ENCODE measurements at places on chromosomes 1 and 21. TPM values are rescaled to one million over a fixed set of nuclear protein-coding genes. Genes with fewer than 3 reads are reported as not detected.

Gene CRP
- not detected for total RNA-seq

- no peak for DNase-seq
- H3K4me3 ChIP-seq, result peak within 1 kb of the TSS; percentile 46
- no peak within 1 kb of the TSS for H3K27ac ChIP-seq
- H3K36me3 ChIP-seq, result no peaks in the 10 kb centered on the region
Measured at GRCh38 chr1:157045250-157046218, at the start of gene ARHGEF11. ARHGEF11 (minus strand) TSS chr1:157045742; CDS start chr1:157044330, 1,412 bp downstream.

- H3K27me3 ChIP-seq, result no peaks in the 10 kb centered on the region
- DNase-seq, result no peak
- no peaks in the 10 kb centered on the region for H3K4me1 ChIP-seq
- H3K27ac ChIP-seq, result no peak overlapping the region
Measured at GRCh38 chr1:164659621-164660411, 100.8 kb downstream of the PBX1 start.

- no peaks in the 10 kb centered on the region for H3K36me3 ChIP-seq
- no peak overlapping the region for H3K4me3 ChIP-seq
- no peaks in the 10 kb centered on the region for H3K27me3 ChIP-seq
- H3K4me1 ChIP-seq, result peaks cover 25% of the 10 kb centered on the region
Measured at GRCh38 chr1:206461602-206462455, 8.4 kb upstream of the IKBKE start.

Gene TEX35
- not detected for total RNA-seq

DNA sequence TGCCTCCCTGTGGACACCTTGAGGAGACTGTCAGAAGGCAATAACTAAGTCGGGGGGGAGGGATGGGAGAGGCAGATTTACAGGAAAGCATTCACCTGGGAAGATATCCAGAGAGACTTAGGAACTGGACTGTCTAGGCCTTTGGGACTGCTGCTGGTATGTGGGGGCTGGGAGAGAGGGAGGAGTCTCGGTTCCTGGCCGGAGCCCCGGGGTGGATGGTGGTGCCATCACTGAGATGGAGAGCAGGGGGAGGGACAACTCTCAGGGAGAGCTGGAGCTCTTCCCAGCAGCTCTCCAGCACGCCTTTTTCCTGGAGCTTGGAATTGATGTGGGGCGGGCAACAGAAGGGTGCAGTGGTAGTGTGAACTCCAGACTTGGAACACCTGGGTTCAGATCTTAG is 22.1 kb downstream of the PTPRF start:
- no peaks in the 10 kb centered on the region for H3K36me3 ChIP-seq
- no peak overlapping the region for H3K27ac ChIP-seq
- DNase-seq, result no peak
- peaks cover 7% of the 10 kb centered on the region for H3K4me1 ChIP-seq
- H3K4me3 ChIP-seq, result no peak overlapping the region
- H3K27me3 ChIP-seq, result peaks cover 3% of the 10 kb centered on the region

DNA sequence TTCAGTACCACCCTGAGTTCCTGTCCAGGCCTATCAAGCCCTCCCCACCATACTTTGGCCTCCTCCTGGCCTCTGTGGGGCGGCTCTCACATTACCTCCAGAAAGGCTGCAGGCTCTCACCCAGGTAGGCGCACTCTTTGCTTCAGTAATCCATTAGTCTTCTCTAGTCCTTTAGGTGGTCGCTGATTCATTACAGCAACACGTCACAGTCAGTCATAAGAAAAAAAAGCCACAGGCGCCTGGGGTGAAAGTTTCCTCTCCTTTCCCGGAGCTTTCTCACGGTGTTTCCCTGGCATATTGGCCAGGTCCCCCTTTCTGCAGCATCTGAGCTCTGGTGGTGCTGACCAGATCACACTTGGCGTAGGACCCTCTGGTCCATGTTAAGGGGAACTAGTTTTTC is 12.1 kb downstream of the SLFNL1 start:
- H3K27me3 ChIP-seq, result no peaks in the 10 kb centered on the region
- H3K27ac ChIP-seq, result no peak overlapping the region
- no peak overlapping the region for H3K4me3 ChIP-seq

- no peaks in the 10 kb centered on the region for H3K36me3 ChIP-seq
- DNase-seq, result no peak
- H3K4me3 ChIP-seq, result no peak overlapping the region
Measured at GRCh38 chr1:41399145-41399795, 38.0 kb downstream of the FOXO6 start.

Gene AIRE
- 0.16 TPM for total RNA-seq

- no peak overlapping the region for H3K4me3 ChIP-seq
- no peak for DNase-seq
- no peaks in the 10 kb centered on the region for H3K36me3 ChIP-seq
- H3K27ac ChIP-seq, result no peak overlapping the region
Measured at GRCh38 chr1:65255656-65256050, 53.7 kb upstream of the DNAJC6 start.

GRCh38 chr21:17658931-17659330 is 46.2 kb upstream of the BTG3 start:
- H3K4me3 ChIP-seq, result no peak overlapping the region
- H3K27ac ChIP-seq, result no peak overlapping the region
- H3K4me1 ChIP-seq, result no peaks in the 10 kb centered on the region
- peaks cover 10% of the 10 kb centered on the region for H3K27me3 ChIP-seq
- H3K36me3 ChIP-seq, result no peaks in the 10 kb centered on the region
- DNase-seq, result no peak

DNA sequence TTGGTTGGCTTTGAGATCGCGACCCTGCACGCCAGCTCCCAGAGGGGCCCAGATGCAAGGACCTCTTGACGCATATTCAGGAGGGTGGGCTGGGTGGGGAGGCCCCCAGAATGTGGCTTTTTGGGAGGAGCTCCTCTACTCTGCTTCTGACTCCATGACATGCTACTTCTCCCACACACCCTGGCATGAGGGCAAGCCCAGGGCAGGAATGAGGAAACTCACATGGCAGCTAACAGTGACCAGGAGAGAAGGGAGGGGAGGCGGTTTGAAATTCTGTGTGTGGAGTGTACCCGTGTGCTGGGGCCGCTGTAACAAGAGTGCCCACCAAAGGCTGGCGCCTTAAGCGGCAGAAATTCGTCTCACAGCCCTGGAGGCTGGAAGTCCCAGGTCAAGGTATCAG is 61.3 kb upstream of the GPR153 start:
- no peaks in the 10 kb centered on the region for H3K27me3 ChIP-seq

Gene SYT2
- not detected for total RNA-seq

Gene PADI3
- total RNA-seq, result not detected

Gene TMOD4
- not detected for total RNA-seq

- peak overlapping the region; percentile 79 for H3K27ac ChIP-seq
- H3K4me3 ChIP-seq, result peak overlapping the region; percentile 78
- H3K4me1 ChIP-seq, result peaks cover 70% of the 10 kb centered on the region
- DNase-seq, result peak; percentile 36
Measured at GRCh38 chr21:42405064-42406013, 1.6 kb downstream of the UBASH3A start.

DNA sequence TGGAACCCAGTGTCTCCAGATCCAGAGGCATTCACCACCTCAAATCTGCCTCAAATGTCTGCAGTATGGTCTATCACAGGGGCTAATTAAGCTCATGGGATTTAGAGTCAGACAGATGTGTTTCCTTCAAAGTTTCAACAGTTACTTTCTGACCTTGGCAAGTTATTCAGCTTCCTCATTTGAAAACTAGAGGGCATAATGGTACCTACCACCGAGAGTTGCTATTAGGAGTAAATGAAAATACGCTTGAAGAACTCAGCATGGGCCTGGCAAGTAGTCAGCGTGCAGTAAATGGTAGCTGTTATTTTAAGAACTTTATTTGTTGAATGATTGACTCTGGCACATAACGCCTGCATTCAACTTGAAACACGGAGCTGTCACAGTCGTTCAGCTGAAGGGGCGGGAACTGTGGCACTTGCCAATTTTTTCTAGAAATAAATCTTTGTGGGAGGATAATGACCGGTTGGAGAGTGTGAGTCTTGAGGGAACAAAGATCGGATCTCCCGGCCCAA is 1.2 kb upstream of the CAP1 start:
- peak overlapping the region; percentile 86 for H3K27ac ChIP-seq
- peaks cover 80% of the 10 kb centered on the region for H3K4me1 ChIP-seq
- H3K27me3 ChIP-seq, result no peaks in the 10 kb centered on the region
- peak overlapping the region; percentile 100 for H3K4me3 ChIP-seq
- H3K36me3 ChIP-seq, result peaks cover 9% of the 10 kb centered on the region

GRCh38 chr1:3012456-3013291 is 8.6 kb upstream of the ACTRT2 start:
- H3K4me1 ChIP-seq, result peaks cover 6% of the 10 kb centered on the region
- DNase-seq, result peak; percentile 59
- peaks cover 8% of the 10 kb centered on the region for H3K27me3 ChIP-seq
- H3K36me3 ChIP-seq, result no peaks in the 10 kb centered on the region

DNA sequence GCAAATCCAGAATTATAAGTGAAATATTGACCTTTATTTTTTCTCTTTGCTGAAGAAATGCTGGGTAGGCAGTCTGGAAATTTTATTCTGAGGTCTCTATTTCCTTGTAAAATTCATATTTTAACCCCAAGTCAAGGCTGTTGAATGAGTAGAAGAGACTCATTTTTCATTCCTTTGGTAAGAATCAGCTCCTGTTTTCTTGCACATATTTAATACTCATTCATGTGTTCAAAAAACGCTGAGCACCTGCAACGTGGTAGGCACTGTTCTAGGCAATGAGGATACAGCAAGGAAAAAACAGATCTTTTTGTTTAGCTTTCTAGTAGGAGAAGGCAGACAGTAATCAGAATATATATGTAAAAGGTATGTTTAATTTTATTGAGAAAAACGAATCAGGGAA is 1.5 kb downstream of the PRKAA2 start:
- H3K36me3 ChIP-seq, result no peaks in the 10 kb centered on the region
- H3K27me3 ChIP-seq, result peaks cover 55% of the 10 kb centered on the region
- H3K4me1 ChIP-seq, result no peaks in the 10 kb centered on the region
- no peak for DNase-seq

DNA sequence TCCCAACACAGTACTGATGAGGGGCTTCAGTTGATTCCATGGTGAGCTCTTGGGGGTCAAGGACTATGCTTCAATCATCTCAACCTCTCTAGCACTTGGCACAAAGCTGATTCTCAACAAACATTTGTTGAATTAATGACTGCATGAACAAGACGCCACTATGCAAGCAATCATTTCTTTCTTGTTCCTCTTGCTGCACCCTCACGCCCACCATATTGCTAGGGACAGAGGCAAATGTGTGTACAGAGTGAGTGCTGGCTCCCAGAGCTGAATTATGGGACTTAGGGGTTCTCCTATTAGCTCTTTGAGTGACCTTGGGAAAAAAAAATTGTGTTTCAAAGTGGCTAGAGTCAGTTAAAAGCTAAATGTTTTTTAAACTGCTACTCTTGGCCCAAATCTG is 2.5 kb downstream of the ADAR start:
- H3K27me3 ChIP-seq, result no peaks in the 10 kb centered on the region
- H3K27ac ChIP-seq, result no peak overlapping the region
- peaks cover 75% of the 10 kb centered on the region for H3K4me1 ChIP-seq
- peaks cover 52% of the 10 kb centered on the region for H3K36me3 ChIP-seq
- DNase-seq, result no peak

Gene TSEN15
- total RNA-seq, result 11.2 TPM

Gene FALEC
- not detected for total RNA-seq

Gene SHISA4
- 0.19 TPM for total RNA-seq

Gene SPAG17
- total RNA-seq, result not detected

Gene SMIM1
- 2.6 TPM for total RNA-seq

Gene LINGO4
- 0.06 TPM for total RNA-seq

DNA sequence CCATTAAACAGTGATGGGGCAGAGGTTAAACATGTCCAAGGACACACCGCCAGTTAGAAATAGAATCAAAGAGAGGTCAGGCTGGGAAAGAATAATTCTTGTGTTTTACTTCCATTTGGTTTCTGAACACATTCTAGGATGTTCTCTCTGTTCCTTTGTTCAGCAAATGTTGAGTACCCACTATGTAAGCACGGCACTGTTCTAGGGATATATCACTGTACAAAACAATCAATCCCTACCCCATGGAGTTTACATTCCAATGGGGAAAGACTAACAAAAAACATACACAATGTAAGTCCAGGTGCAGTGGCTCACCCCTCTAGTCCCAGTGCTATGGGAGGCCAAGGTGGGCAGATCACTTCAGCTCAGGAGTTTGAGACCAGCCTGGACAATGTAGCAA is 6.2 kb downstream of the MYOCOS start:
- H3K27ac ChIP-seq, result no peak overlapping the region
- H3K36me3 ChIP-seq, result no peaks in the 10 kb centered on the region

DNA sequence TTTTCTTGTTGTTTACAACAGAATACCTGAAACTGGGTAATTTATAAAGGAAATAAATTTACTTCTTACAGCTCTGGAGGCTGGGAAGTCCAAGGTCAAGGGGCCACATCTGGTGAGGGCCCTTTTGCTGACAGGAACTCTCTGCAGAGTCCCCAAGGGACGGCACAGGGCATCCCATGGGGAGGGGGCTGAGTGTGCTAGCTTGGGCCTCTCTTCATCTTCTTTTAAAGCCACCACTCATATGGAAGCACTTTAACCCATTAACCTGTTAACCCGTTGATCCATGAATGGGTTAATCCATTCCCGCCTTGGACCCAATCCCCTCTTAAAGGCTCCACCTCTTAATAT is 76.3 kb downstream of the OBSCN start:
- no peak overlapping the region for H3K4me3 ChIP-seq
- no peak for DNase-seq
- H3K27ac ChIP-seq, result no peak overlapping the region
- H3K4me1 ChIP-seq, result no peaks in the 10 kb centered on the region
- no peaks in the 10 kb centered on the region for H3K27me3 ChIP-seq

DNA sequence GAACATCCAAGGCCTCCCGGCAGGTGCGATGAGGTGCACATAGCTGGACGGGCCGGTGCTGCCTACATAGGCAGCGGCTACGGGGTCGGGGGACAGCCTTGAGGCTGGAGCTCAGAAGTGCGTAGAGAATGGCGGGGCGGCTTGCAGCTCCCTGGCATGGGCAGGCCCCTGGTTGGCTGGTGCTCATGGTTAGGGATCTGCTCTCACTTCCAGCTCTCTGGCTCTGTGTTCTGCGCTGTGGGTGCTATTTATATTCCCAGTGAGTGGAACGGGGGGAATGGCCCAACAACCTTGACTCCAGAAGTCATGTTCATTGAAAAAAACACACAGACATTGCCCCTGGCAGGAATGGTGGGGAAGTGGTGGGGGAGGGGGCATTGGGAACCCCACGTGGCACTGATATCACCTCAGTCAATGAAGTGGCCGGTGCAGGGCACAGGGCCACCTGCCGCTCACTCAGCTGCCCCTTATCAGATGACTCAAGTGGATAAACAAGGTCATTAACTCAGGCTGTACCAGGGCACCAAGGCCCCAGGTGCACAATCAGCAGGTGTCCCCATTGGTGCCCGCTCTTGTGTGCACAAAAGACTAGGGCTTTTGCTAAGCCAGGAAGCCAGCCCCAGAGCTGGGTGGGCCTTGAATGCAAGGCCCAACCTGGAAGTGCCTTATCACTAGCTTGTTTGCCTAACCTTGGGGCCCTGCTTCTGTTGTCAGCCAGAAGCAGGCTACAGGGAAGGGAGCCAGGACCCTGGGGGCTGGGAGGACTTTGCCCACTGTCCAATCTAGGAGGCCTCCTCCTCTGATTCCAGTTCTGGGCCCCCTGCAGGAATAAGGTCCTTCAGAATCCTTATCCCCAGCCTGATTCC is at the start of gene NR0B2:
TSS of gene NR0B2 (minus strand) at position 222 of the 866 bp plus-strand sequence. CDS start at position 187, 35 bp downstream.
- H3K27ac ChIP-seq, result no peak within 1 kb of the TSS
- no peaks in the 10 kb centered on the region for H3K36me3 ChIP-seq
- DNase-seq, result no peak
- no peaks in the 10 kb centered on the region for H3K27me3 ChIP-seq
- no peak within 1 kb of the TSS for H3K4me3 ChIP-seq

Gene FOXD2
- 0.34 TPM for total RNA-seq

Gene DYRK3
- total RNA-seq, result 1.7 TPM

GRCh38 chr1:174114788-174115448 is 44.4 kb upstream of the RABGAP1L start:
- peak; percentile 34 for DNase-seq
- H3K4me1 ChIP-seq, result no peaks in the 10 kb centered on the region

Gene CFHR2
- total RNA-seq, result not detected

Measured in CD4-positive, alpha-beta T cell (primary cell).